ENCODE measurements at places on chromosomes 2 and 18.

- DNase-seq = no peak
These were observed 24.2 kb downstream of the HPCAL1 start for GRCh38 chr2:10326707-10327594.

GRCh38 chr18:52553441-52553840 lies 213.4 kb downstream of the DCC start:
- no peak for DNase-seq

GRCh38 chr2:52264488-52264887 lies 1232.6 kb upstream of the NRXN1 start:
- no peak for DNase-seq

DNA sequence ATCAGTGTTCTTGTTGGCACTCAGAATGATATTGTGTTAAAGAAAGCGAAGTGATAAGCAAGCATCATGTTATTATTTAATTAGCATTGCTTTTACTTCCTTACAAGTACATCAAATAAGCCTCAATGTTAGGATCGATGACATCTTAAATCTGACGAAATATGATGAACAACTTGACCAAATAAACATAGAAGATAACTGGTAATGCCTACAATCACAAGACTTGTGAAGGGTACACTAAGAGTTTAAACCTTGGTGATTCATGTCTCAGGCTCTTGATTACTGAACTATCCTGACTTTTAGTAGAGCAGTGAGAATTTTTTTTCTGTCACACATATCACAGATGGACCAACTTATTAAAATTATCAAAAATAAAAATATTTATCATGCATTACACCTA lies 500.8 kb upstream of the ZEB2 start:
- no peak for DNase-seq

DNA sequence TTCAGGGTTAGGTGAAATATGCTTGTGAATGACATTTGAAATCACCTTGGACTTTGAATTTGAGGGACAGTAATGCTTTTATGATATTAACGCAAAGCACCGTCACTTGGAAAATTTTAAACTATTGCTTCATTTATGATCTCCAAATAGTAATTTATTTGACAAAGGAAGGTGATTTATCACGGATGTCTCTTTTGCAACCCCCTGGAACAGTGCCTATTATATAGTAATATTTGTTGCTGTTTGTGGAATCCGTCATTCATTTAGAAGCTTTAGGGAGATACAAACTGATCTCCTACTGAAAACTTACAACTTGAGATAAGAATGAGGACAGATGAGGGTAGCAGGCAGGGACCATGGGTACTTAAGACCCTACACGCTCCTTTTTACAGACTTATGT lies 10.7 kb upstream of the ZEB2 start:
- no peak for DNase-seq

GRCh38 chr18:58069099-58069498 lies 25.1 kb downstream of the NEDD4L start:
- DNase-seq = no peak

DNA sequence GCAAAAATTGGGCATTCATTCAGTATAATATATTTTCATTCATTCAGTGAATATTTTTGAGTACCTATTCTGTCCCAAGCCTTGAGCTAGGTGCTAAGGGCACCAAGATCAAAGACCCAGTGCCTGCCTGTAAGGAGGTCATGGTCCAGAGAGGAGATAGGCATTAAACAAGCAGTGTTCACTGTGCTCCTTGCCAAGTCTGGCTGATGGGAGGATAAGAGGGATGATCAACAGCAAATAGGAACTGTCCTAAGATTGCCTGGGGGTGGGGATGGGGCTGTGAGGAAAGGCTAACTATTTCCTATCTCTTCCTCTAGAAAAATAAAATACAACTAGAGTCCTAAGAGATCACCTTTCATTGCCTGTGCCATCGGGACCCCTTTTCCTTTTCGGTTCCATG lies 60.4 kb downstream of the SETBP1 start:
- DNase-seq = no peak

- no peak for DNase-seq
These were observed 88.1 kb downstream of the HRH4 start for GRCh38 chr18:24548583-24548982.

DNA sequence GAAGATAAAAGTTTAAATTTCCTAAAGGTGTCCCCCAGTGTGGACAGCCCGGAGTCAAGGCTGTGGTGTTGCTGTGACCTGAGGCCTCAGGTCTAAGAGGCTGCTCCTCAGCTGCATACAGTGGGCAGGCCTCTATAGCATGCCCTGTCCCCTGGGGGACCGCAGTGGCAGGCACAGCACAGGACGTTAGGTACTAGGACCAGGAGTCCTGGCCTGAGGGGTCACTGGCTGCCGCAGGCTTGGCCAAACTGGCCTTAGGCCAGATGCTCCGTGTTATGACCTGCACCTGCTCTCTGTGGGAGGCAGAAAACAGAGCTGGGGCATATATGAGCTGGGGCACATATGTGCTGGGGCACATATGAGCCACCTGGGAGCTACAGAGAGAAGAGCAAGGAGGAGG lies 21.2 kb upstream of the MAL start:
- DNase-seq = no peak

DNA sequence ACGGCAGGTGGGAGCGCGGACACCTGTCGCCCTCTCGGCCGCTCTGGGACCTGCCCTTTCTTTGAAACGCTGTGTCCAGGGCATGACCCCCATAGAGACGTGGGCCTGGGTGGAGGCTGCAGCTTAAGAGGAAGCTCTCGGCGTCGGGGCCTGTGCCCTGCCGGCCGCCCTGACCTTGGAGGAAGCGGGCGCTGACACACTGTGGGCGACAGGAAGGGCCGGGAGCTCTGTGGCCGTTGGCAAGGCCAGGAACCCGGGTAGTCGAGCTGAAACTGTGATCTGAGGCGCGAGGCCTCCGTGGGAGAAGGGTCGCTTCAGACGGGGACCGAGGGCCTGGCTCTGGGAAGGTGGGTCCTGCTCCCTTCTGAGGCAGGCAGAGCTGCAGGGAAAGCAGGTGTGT lies 28.2 kb downstream of the KCNG2 start:
- no peak for DNase-seq

- no peak for DNase-seq
These were observed 22.4 kb downstream of the NCOA1 start for GRCh38 chr2:24513281-24514071.

GRCh38 chr2:173387079-173387478 lies 32.4 kb downstream of the CDCA7 start:
- DNase-seq = no peak

GRCh38 chr2:28626891-28627421 lies 124.7 kb upstream of the PPP1CB start:
- DNase-seq = no peak

DNA sequence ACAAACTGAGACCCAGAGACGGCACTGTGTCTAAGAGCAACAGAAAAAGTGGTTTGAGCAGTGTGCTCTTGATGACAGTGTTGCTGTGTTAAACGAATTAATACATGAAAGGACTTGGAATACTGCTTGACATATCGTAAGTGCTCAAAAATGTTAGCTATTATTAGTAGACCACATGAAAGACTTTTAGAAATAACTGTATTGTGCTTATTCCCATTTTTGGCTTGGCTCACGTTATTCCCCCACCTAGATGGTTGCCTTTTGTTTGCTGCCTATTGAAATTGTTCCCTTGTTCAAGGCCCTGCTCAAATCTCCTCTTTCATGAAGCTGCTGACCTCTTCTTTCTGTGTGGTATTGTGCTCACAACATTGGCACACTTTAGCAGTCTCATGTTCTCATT lies 27.8 kb upstream of the C2orf74 start:
- DNase-seq = no peak

DNA sequence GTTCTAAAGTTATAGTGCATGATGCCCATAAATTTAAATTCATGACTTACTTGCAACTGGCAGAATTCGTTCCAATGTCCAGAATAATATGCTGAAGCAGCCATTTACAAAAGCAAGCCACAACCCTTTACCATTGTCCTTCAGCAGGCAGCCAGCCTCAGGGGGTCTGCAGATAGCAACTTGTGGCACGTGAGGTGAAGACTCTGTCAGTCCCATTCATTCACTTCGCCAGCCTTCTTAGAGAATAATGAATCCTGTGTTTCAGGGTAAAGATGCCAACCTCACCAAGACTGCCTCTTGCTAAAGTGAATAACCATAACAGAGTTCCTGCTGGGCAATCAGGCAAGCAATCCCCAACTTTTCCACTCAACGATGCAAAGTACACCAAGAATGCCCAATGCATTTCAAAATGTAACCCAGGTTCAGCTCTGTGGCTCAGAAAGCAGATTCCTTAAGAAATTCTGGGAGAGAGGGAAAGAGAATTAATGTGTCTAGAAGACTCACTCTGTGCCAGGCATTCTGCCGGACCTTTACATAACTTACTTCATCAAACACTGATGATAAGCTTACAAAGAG lies 315.4 kb downstream of the NCKAP5 start:
- no peak for DNase-seq

DNA sequence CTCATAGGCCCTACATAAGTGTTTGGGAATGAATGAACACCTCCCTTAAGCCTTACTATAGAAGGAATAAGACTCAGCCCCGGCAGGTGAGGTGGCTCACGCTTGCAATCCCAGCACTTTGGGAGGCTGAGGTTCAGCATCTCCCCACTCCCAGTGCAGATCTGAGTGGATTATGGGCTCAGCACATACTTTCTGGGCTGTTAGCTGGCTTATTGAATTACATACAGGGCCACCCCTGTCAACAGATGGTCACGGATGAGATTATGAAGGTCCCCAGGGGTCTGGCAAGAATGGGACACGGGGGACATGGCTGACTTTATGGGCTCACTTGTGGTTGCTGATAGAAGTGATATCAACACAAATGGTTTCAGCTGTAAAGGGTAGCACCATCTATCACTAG lies 322.3 kb downstream of the TSN start:
- DNase-seq = no peak

- DNase-seq = no peak
These were observed 114.3 kb downstream of the SPP2 start for GRCh38 chr2:234164493-234165413.

- DNase-seq = no peak
These were observed 122.6 kb downstream of the WDSUB1 start for GRCh38 chr2:159163930-159164329.

- no peak for DNase-seq
These were observed 543.2 kb downstream of the DCDC2C start for GRCh38 chr2:4246364-4247131.

GRCh38 chr2:81894451-81894990 lies 1590.0 kb upstream of the LRRTM1 start:
- no peak for DNase-seq

- no peak for DNase-seq
These were observed 11.3 kb upstream of the CIB4 start for GRCh38 chr2:26652361-26653041.

GRCh38 chr2:151171186-151171585 lies 90.5 kb downstream of the RBM43 start:
- DNase-seq = no peak

- no peak for DNase-seq
These were observed 82.5 kb downstream of the LIMS1 start for GRCh38 chr2:108616751-108617161.

DNA sequence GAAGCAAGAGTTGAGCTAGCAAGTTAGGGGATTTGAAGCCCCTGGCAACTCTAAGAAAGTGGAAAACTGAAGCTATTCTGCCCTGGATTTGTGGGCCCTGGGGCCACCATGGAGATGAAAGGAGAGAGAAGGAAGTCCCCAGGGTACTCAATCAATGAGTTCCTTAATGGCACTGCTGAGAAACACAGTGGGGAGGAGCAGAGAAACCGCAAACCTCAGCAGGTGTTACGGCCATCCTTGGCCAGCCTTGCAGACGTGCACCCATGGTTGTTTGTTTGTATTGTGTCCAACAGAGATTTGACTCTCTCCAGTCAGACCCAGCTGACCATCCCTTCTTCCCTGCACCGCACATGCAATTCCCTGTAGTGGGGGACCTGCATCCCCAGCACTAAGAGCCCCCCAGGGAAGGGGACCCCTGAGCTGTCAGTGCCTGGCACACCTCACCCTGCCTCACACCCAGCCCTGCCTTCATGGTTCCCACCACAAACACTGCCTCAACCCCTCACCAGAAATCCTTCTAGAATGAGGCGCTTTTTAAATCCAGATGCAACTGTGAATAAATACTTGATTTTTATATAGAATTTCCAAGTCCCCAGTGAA lies 255.3 kb downstream of the SH3BP4 start:
- DNase-seq = no peak

GRCh38 chr18:6781142-6781714 lies 51.7 kb downstream of the ARHGAP28 start:
- DNase-seq = no peak

GRCh38 chr18:25284281-25284680 lies 67.7 kb downstream of the ZNF521 start:
- no peak for DNase-seq

- DNase-seq = no peak
These were observed 173.0 kb upstream of the GATA6 start for GRCh38 chr18:21996351-21996826.

DNA sequence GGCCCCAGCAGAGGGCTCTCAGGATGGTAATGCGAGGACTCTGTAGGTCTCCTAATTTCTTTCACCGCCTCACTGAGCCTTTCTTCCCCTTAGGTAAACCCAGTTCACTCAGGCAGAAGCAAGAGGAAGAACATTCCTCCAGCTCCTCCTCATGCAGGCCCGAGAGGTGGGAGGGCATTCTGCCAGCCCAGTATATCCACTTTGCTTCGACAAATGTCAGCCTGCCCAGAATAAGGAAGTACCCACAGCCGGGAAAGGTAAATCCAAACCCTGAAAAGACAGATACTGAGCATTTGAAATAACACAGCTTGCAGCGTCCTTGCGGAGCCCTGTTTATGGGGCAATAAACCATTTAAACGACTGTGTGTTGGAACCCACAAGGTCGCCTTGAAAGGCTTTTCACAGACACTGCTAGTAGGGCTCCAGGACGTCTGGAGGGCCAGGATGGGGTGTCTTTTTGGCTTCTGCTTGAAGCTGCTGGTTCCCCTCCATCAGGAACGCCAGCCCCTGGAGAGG lies 63.0 kb upstream of the STPG4 start:
- no peak for DNase-seq

DNA sequence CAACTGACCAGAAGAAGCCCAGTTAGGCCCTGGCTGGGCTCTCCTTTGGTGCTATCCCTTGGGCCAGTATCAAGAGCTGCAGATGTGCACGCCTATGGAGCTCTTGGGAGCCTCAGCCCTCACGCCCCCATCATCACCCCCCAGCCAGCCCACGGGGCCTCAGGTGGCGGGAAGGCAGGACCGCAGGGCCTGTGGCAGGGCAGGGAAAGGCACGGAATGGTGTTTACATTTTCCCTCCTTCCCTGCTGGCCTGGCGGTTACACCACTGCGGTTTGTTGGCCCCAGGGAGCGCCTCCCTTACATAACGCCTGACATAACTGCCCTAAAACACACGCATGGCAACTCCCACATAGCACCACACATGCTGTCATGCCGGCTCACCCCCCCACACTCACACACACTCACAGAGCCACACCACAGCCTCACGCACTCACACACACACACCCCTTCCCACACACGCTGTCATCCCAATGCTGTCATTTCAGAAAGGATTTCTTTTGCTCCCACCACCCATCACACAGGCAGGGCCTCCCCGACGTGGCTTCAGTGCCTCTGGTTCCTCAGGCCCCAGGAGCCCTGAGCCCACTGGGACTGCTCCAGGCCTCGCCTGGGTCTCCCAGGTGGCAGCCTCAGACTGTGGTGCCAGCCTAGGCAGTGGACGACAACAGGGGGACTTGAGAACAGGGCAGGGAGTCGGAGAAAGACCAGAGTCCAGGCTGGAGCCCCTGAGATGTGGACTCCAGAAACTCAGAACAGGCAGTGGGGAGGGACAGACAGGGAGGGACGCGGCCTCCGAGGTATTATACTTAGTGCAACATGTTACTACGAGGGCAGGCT lies 15.7 kb downstream of the ZFP36L2 start:
- DNase-seq = no peak

All from stimulated activated CD8-positive, alpha-beta memory T cell treated with anti-CD3 and anti-CD28 coated beads, Interleukin-15, amount 100 ng/mL, for 24 hours (primary cell).